Activated naive CD8-positive, alpha-beta T cell treated with anti-CD3 and anti-CD28 coated beads, Interleukin-2, amount 50 U/mL, for 16 hours (primary cell): ENCODE measurements at places on chromosomes 1 and 21.

DNA sequence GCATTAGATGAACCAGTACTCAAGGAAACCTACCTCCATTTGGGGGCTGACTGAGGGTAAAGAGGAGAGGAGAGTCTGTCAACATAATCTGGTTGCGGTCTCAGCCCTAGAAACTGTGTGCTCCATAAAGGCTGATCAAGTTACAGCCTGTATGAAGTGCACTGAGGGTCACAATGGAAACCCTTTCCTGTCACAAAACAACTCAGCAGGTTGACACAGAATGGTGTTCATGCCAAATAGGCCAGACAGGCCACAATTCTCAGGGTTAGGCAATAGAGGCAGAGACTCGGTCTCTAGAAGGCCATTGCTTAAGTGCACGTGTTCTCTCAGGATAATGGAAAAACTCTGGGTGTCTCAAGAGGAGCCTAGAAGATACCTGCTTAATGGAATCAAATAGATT, 4.1 kb upstream of the ANKRD35 start:
- DNase-seq = no peak

DNA sequence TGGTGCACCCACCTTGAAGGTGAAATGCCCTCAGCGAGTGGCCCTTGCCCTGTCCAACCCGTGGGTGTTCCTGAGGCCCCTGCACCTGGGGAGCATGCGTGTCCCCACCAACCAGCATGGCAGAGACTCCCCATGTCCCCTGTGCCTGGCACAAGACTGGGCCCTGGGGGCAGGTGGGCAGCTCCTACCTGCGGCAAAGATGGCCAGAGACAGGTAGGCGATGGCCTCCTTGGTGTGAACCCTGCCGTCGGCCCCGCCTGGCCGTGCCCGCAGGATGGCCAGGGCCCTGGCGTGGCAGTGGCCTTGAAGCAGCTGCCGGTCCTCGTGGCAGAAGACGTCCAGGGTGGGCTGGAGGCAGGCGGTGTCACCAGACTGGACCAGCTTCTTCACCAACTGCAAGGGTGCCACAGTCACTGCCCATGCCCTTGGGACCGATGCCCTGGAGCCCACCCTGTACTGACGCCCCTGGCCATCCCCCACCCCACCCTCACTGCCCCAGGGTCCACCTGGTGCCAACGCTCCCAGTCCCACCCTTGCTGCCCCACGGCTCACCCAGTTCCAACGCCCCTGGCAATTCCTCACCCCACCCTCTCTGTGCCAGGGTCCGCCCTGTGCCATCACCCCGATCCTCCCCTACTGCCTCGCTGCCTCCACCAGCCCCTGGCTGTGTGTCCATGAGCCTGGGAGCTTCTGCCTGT, 15.7 kb downstream of the TTC34 start:
- DNase-seq = no peak

DNA sequence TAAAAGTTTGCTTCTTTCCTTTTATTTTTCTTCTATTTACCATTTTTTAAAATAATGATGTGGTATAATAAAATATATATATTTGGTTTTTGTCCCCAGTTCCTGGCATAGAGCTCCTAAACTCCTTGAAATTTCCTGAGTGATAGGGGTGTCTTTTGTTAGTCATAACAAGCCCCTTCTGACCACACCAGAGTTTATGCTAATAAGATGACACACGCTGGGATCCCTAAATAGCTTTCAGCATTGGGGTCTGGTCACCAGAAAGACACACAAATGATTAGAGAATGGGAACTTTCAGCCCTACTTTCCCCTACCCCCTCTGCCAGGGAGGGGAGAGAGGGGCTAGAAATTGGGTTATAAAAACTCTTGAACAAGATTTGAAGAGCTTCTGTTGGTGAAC, 56.2 kb downstream of the COL24A1 start:
- no peak for DNase-seq

DNA sequence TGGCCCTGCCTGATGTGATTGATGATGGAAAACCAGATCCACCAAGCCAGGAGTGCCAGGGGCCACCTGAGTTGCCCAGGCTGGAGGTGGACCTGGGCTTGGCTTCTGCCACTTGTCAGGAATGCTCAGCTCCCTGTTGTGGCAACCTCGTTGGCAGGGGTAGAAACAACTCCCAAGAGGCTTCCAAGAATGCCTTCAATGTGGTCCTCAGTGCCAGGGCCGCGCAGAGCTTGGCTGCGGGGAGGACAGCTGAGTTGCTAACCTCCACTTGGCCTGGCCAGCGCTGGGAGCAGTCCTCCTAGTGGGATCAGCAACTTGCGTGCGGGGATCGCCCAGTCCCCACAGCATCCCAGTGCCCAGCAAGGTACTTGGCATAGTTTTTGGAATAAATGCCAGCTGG, 9.0 kb downstream of the MYOM3 start:
- no peak for DNase-seq

DNA sequence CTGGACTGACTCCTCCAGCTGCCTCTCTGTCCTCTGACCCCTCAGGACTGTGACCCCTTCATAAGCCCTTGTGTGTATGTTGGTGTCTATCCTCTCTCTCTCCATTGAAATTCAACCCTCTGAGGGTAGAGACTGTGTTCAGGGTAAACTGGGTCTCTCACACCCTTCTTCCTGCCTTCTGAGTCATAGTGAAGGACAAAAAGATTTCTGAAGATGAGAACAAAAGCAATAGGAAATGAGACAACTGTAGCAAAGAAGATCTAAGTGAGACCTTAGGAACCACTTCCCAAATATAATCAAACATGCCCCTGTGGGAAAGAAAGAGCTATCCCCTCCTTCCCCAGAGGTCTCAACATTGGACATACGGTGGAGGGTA, 16.9 kb downstream of the NUAK2 start:
- DNase-seq = no peak

- no peak for DNase-seq
Measured at GRCh38 chr1:26401891-26402290, 8.7 kb upstream of the LIN28A start.

- DNase-seq = no peak
Measured at GRCh38 chr1:47209091-47209490, 19.3 kb upstream of the PDZK1IP1 start.

GRCh38 chr1:221573756-221574155, 168.1 kb downstream of the DUSP10 start:
- DNase-seq = no peak

DNA sequence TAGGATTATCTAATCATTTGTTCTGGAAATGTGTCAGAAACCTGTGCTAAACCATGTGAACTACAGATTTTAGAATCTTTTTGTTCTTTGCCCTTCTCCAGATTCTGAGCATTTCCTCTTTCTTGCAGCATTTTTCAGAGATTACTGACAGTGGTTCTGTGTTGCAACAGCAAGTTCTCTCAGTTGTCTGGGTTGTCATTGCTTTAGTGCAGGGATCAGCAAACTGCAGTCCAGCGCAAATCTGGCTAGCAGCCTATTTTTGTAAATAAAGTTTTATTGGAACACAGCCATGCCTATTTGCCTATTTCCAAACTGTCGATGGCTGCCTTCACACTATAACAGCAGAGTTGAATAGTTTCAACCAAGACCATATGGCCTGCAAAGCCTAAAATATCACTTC, 66.3 kb upstream of the LRRC8D start:
- no peak for DNase-seq

- no peak for DNase-seq
Measured at GRCh38 chr1:182791281-182792179, 2.0 kb downstream of the NPL start.

DNA sequence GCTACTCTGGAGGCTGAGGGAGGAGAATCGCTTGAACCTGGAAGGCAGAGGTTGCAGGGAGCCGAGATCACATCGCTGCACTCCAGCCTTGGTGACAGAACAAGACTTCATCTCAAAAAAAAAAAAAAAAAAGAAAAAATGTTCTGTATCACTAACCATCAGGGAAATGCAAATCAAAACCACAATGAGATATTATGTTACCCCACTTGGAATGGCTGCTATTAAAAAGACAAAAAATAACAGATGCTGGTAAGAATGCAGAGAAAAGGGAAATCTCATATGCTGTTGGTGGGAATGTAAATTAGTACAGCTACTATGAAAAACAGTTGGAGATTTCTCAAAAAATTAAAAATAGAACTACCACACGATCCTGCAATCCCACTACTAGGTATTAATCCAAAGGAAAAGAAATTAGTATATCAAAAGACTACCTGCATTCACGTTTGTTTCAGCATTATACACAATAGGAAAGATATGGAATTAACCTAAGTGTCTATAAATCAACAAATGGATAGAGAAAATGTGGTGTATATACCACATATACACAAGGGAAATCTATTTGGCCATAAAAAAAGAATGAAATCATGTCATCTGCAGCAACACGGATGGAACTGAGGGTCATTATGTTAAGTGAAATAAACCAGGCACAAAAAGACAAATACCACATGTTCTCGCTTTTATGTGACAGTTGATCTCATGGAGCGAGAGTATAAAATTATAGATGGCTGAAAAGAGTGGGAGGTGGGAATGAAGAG, 62.6 kb downstream of the ABL2 start:
- no peak for DNase-seq

- no peak for DNase-seq
Measured at GRCh38 chr21:28818663-28819278, 173.9 kb downstream of the LTN1 start.

GRCh38 chr1:172613294-172613693, 45.6 kb upstream of the FASLG start:
- no peak for DNase-seq

DNA sequence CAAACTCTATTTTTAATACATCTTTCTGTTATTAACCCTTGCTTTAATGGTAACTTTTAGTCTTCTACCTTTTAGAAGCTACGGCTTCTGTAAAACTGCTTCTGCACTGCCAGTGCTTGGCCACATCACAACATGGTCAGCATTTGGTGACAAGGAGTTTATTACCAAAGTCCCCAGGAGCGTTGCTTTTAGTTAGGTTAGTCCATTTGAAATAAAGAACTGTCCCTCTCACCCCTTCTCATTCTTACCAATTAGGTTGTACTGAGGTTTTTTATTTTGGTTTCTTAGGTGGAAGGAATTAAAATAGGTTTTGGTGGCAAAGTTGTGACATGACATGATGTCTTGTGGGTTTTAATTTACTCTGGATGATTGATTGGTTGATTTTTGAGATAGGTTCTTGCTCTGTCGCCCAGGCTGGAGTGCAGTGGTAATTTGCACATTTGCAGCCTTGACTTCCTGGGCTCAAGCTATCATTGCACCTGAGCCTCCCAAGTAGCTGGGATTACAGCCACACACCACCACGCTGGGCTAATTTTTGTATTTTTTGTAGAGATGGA, 39.2 kb downstream of the SPEN start:
- DNase-seq = no peak

GRCh38 chr1:161092621-161093028, 3.3 kb upstream of the NECTIN4 start:
- no peak for DNase-seq

DNA sequence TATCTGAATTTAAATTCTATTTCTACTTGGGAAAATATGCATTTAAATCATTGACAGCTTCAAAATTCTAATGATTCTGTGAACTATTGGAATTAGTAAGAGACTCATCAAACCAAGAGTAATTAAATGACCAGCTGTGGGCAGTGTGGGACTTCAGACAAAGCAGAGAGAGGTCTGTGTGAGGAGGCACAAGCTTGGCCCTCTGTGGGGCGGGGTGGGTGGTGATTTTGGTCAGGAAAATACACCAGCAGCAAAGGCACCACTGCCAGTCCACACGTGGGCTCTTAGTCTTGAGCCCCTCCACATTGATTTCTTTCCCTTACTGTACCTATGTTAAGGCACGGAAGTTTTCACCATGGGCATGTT, 39.2 kb upstream of the RAB4A start:
- DNase-seq = no peak

GRCh38 chr1:11736746-11737639, 1.1 kb downstream of the AGTRAP start:
- no peak for DNase-seq

DNA sequence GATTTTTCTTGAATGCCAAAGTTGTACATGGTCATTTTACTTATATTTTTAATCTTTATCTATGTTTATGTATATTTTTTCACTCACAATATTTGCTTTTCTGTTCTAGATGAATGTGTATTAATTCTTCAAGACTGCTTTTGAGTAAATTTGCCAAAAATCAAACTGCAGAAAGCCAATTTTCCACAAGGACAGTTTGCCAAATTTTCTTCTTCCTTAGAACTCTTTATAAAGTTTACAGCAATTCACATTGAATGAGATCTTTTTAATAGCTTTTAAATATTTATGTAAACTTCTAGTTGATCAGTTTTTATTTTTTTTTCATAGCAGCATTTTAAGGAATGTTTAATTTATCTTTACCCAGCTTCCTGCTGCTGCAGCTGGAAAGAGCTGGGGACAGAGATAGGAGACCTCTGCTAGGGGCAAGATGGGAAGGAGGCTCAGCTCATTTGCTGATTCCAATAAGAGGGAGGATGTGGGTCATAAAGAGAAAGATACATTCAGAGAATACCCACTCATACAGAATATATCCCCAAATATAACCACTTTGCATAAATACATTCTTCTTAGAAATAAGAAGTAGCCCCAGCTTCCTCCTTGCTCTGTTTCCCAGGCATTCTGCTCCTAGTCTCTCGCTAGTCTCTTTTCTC, 93.0 kb downstream of the ODF2L start:
- no peak for DNase-seq

- DNase-seq = no peak
Measured at GRCh38 chr21:32908534-32908933, 117.2 kb upstream of the OLIG2 start.

- no peak for DNase-seq
Measured at GRCh38 chr1:121538943-121539575, 354.3 kb downstream of the SRGAP2C start.

- no peak for DNase-seq
Measured at GRCh38 chr1:3365523-3366125, 88.8 kb upstream of the ARHGEF16 start.

GRCh38 chr1:241275981-241276380, 81.0 kb downstream of the RGS7 start:
- DNase-seq = no peak

DNA sequence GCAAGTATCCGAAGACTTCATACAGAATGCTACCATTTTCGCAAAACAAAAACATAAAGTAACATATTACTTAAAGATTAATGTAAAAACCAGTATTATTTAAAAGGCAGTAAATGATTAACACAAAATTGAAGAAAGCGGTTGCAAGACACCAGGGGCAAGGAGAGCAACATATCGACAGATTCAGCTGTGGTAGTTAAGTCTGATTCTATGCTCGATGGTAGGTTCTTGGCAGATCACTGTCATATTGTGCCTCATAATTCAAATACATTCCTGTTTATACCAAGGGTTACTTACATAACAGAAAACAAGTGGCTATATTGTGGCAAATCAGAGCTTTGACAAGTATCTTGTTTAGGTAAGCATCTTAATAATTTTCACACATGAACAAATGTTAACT, 37.7 kb downstream of the NRIP1 start:
- DNase-seq = no peak
